ENCODE measurements at places on chromosomes 2 and 18.

GRCh38 chr2:219536425-219536824 lies 7.2 kb downstream of the CHPF start:
- no peak for DNase-seq

DNA sequence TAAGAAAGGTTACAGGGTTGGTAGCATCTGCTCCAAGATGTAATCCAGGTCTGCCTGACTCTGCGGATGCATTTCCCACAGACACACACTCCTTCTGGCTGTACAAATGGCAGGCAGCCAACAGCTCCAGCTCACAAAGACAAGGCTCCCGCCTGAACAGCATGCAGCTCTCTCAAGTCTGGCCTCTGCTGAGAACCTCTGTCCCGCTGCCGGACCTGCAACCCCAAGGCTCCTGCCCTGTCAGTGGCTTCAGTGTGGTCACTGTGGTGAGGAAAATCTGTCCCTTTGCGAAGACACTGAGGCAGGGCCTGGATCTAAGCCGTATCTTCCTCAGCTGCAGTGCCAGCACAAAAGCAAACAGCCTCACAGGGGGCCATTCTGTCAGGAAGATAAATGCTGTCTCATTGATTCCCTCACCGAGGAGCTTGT lies 469.3 kb upstream of the MEX3C start:
- no peak for DNase-seq

GRCh38 chr2:100038011-100038410 lies 104.4 kb downstream of the AFF3 start:
- no peak for DNase-seq

- DNase-seq, result no peak
Observed at GRCh38 chr2:239283961-239284795, 116.6 kb downstream of the HDAC4 start.

- no peak for DNase-seq
Observed at GRCh38 chr2:98901291-98901690, 34.7 kb downstream of the CRACDL start.

DNA sequence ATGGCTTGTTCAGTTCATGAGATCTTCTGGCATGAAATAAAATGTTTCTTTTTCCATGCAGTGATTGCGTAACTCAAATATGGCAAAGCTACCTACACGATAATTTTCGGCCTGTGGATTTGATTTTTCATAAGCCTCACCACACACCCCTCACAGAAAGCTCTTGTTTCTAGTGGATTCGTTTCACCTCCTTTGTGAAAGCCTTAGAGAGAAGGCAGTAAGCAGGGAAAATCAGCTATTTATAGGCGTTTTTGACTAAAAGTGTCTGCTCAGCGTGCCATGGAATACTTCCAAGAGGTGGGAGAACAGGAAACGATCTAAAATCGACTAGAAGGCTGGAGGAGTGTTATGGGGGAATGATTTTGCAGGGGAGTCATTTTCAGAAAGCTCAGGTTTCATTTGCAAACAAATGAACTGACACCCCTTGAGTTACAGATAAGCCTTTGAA lies 417.9 kb downstream of the TGIF1 start:
- no peak for DNase-seq

DNA sequence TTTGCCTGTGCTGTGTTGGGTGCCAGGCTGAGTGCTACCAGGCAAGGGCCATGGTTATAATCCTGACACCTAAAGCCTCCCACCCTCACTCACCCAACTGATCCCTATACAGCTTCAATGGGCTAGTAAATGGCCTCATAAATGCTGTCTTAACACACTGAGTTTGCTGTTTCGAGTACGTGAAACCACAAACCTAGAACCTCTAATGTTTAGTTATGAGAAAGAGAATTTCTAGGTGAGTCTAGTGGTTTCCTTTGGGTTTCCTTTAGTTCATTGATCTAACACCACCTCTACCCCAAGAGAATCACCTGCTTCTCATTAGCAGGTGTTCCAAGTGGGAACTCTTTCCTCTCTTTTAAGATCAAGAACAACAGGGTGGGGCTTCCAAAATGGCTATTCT lies 172.0 kb downstream of the MC4R start:
- no peak for DNase-seq

- no peak for DNase-seq
Observed at GRCh38 chr2:104118889-104119288, 735.0 kb upstream of the POU3F3 start.

DNA sequence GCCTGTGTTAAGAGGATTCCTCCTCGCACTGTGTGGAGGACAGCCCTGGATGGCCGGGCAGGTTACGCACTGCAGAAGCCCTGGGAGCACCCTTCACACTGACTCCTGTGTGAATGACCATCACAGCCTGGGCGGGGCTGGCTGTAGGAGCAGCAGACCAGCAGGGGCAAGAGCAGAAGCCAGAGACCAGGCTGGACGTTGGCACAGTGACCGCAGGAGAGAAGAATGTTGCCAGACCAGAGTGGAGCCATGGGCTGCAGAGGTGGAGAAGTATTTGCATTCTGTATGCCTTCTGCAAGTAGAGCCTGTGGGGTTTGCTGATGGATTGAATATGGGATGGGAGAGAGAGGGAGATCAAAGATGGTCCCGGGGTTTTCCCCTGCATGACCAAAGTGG lies 23.1 kb downstream of the LRRFIP1 start:
- DNase-seq, result no peak

- DNase-seq, result peak; percentile 53
Observed at GRCh38 chr18:58863539-58864145, 1.0 kb upstream of the ZNF532 start.

DNA sequence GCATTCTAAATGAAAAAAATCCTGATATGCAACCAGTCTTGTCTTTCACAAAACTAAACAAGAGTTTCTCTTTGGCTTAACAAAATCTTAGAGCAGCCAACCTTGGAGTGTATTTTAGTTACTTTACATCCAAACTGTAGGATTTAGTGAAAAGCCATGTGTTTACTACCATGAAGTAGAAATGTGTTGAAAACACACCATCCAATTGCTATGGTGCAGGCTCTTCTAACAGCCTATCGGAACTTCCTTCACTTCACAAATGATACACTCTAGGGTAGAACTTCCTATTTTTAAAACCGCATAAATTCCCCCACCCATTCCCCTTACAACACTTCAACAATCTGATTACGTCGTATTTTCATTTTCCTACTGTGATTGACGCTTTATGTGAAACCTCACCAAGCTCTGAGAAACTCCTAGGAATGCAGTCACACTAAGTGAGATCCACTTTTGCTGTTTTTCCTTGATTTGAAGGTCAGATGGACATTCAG lies 74.4 kb upstream of the MAP4K4 start:
- no peak for DNase-seq

DNA sequence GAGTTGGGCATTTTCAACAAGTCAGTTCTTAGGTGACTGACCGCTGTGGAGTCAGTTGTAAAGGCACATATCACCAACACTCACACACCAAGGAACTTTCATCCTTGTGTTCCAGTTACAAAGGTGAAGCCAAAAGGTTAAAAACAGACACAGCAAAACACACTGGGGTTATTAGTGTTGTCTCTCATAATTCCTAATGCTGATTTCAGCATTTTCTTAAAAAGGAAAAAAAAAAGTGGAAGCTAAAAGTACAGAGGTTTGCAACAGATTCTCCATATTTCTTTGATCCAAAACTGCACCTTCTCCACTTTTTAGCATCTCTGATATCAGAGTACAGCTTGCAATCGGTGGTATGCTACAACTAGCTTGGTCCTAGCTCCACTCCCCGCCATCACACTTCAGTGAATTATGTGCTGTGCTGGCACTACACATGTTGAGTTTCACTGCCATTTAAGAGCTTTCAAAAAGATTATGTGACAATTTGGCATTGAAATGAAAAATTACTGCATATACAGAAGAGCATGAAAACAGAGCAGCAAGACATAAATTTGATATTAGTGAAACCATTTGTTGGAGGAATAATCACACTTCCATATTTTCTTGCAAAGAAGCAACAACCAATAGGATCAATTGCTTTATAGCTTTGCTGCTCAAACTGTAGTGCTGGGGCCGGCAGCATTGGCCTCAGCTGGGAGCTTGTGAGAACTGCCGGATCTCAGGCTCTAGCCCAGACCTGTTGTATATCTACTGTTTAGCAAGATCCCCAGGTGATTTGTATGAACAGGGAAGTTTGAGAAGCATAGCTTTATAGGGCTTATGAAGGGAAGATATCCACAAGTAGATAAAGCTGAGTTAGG lies 62.3 kb upstream of the DAPL1 start:
- DNase-seq, result no peak

DNA sequence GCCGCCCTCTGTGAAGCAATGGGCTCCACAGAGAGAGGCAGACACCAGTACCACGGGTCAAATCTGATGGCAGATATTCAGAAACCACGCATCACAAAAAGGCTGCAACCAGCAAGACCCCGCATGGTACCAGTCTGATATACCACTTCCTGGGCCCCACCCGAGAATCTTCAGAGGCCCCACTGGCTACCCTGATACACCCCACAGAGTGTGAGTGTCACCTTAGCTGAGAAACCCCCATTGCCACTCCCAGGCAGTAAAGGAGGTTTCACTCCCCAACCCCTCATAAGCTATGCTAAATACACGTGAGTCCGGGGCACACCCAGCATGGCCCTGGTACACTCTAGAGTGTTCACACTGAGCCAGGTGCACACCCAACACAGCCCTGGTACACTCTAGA lies 160.0 kb downstream of the EIPR1 start:
- DNase-seq, result no peak

DNA sequence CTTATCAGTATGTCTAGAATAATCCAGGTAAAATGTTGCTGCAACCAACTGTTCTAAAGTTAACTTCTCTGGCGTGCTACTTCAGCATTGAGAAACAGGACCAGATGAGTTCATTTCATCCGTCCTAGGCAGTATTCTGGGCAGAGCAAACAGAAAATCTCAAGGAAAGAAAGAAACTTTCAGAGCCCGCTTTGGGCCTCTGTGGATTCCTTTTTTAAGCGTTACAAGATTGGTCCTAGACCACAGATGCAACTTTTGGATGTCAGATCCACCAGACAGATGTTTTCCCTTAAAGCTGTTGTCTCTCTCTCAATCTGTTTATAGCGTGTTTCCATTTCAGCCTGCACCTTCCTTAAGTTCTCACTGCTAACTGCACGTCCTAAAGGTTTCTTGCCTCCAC lies 75.0 kb downstream of the BCL2 start:
- DNase-seq, result no peak

DNA sequence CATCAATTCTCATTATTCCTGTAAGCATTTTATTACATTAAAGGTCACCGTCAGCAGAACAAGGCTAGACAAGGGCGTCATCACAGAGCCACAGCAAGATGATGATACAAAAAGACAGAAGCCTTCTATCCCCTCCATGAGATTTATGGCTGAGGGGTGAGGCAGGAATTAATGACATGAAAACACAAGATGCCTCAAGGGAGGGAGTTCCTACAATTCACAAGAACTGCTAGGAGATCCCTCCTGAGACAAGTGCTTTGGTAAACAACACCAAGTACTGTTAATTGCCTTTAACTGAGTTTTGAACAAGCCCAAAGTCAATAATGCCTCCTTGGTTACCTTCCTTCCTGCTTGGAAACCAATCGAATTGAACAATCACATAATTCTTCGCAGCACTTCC lies 14.1 kb downstream of the ADD2 start:
- no peak for DNase-seq

DNA sequence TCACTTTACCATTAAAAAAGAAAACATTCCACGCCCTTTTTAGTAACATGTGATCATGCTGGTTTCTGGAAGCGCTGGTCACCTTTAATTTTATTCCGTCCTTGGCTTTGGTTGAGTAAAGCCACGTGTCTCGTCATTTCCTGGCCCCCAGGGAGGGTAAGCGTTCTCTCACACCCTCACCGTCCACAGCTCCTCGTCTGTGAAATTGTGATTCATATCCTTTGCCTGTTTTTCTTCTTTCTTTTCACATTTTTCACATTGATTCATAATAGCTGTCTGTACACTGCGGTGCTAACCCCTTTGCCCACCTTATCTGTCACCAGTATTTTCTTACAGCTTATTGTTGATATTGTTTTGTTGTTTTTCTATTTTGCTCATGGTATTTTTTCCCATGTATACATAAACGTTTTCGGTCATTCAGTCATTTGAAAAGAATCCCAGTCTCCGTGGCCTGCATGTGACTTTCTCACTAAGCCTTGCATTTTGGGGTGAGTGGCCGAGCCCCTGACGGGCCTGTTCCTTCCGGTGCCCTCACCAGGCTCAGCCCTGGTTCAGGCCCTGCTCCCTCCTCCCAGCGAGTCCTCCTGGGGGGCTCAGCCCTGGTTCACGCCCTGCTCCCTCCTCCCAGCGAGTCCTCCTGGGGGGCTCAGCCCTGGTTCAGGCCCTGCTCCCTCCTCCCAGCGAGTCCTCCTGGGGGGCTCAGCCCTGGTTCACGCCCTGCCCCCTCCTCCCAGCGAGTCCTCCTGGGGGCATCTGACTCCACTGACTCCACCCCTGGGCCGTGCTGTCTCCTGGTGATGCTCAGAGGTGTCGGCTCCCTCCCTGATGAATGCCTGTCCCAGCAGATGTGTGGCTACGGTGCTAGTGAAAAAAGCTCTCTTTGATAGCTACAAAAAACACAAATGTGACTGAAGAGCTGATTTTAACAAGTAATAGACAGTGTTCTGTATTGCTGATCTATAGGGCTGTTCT lies 249.7 kb upstream of the PXDN start:
- DNase-seq, result no peak

DNA sequence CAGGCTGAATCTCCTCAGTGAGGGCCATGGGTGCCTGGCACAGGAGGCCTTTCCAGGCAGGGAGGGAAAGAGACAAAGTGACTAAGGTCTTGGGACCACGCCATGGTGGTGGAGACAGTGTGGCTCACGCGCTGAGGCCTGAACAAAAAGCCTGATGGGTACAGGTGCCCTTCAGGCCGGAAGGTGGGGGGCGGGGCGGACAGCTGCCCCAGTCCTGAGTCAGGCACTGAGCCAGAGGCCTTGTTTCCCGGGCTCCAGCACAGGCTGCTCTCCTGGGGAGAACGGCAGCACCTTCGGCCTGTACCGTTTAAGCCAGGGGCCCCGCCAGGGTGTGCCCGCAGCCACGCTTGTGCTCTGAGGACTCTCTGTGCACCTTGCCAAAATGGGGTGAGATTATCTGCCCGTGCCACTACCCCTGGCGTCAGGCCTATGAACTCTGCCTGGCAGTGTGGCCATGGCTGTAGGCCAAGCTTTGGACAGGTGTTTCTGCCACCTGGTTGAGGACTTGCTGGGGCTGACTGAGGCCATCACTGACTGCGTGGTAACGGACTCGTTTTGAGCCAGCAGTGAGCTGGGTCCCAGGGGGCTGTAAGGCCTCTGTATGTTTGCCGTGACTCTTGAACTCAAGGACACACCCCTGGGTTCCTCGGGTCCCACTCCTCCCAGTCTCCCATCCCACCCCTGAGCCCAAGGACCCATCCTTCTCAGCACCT lies 31.7 kb upstream of the DNMT3A start:
- DNase-seq, result no peak

- no peak for DNase-seq
Observed at GRCh38 chr2:131488306-131489205, 3.6 kb downstream of the MZT2A start.
